Right forelimb (tissue), 1 donor: ENCODE measurements at places on chromosomes 16 and 17.

DNA sequence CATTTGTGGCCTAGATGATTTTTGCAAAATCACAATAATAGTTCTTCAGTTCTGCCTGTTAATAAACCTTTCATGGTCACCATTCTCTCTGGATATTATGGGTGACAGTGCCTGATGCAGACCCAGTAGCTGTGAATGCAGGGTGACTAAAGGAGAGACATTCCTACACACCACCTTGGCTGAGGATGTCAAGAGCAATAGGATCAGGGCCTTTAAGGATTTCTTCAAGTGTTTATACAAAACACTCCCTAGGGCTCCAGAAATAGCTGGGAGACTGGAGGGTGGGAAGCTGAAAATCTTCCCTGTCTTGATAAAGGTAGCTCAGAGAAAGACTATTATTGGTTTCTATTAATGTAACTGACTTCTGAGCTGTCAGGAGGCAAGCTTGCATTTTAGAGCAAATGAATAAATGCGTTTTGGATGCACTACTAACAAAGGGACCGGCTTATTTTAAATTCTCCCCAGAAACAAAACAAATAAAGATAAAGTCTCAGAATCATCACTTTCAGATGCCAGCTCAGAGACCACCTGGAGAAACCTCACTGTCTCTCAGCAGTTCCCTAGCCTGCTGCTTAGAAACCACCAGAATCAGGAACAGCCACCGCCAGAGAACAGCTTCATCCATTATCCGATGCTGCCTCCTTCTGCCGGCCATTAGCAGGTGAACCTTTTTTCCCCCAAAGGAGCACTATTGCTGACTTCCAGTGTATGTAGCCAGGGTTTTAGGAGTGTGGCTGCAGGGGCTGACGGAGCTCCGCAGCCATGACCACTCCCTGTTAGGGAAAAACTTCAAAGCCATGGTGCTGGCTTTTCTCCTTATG is 171.4 kb upstream of the DYNLRB2 start:
- DNase-seq, result peak; percentile 69

DNA sequence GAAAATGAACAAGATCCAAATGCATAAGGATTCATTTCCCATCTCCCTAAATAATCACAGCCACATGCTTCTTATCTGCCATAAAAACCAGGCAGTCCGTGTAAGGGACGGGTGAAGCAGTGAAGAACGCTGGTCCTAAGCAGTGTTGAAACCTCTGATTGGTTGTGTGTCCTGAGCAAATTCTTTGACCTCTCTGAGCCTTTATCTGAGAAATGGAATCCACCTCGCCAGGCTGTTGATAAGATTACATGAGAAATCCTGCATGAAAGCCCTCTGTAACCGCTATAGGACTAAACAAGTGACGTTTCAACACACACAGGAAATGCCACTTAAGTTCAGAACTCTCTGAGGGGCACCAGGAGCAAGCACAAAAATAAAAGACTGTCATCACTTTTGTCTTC is 26.8 kb downstream of the GAS7 start:
- no peak for DNase-seq

GRCh38 chr16:89119661-89120141 is 26.0 kb downstream of the ACSF3 start:
- DNase-seq, result no peak

GRCh38 chr17:22600644-22601298 is 908.4 kb downstream of the KCNJ18 start:
- no peak for DNase-seq

GRCh38 chr17:38702916-38703741 is 1.9 kb upstream of the MLLT6 start:
- DNase-seq, result no peak

DNA sequence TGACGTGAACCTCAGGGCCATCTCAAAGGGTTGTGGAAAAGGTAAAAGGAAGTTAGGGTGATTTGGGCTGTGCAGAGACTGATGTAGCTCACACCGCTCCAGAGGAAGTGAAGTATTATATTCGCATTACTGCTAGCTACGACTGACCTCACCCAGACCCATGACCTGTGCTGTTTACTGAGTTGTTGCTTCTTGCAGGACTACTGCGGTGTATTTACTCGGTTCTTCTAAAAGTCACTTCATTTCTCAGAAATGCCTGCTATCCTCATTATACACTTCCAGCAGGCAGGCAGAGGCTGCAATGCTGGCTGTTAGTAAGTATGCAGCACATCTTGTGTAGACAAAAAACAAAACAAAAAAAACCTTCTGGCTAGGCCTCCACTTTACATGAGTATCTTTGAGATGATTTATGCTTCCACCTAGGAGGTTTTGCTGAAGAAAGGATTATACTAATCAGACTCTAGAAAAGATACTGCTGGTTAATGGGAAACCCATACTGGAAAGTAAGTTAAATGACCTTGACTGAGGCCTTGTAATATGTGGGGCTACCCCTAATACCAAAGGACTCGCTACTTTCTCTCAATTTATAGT is 76.0 kb downstream of the CREBBP start:
- DNase-seq, result no peak

DNA sequence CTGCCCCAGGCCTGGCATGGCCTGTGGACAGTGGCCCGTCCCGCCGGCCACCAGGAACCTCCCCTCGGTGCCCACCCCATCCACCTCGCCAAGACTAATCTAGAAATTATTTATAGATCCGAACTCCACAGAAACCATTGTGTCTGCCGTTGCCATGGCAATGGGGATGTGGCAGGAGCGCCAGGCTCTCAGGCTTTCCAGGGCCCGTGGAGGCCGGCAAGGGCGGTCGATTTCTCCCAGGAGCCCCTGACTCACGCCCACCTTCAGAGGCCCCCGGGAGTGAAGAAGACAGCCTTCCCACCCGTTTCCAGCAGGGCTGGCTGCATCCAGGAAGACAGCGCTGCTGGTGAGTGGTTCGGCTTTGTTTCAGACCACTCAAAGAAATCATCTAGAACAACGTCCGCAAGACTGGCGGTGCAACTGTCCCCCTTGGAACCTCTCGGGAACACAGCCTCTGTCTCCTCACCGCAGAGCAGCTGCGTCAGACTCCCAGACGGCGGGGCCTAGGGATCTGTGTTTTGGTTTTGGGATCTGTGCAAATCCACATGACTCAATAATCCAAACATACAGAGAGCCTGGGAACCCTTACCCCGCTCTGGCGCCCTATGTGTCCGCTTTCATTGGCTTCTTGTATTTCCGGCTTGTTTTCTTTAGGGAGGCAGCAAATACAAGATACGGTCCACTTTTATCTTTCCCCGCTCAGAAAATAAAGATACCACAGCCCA is 48.5 kb upstream of the ZCCHC14 start:
- DNase-seq, result no peak

DNA sequence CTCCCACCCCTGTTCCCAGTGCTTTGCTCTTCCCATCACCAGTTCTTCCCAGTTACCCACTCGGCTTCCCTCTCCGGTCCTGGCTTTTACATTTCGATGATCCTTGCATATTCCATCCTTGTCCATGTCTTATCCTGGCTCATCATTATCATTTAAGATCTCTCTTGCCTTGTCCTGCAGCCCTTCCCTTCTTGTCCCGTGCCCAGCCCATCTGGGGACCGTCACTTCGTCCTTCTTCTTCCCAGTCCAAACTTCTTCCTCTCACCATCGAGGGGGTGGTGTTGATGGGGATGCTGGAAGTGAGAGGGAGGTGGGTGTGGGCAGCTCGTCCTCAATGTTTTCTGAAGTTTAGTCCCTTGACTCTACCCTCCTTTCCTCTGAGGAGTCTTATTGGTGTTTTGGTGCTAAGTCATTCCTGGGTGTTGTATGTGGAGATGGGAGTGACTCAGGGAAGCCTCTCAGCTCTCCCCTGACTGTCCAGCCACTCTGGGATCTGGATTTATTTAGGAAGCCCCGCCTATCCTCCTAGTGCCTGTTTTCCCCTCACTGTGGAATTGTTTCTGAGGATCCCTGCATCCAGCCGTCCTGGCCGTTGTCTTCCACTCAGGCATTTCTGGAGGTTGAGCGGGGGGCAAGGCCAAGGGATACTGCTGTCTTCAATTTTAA is 975 bp downstream of the SNX29 start:
- no peak for DNase-seq

DNA sequence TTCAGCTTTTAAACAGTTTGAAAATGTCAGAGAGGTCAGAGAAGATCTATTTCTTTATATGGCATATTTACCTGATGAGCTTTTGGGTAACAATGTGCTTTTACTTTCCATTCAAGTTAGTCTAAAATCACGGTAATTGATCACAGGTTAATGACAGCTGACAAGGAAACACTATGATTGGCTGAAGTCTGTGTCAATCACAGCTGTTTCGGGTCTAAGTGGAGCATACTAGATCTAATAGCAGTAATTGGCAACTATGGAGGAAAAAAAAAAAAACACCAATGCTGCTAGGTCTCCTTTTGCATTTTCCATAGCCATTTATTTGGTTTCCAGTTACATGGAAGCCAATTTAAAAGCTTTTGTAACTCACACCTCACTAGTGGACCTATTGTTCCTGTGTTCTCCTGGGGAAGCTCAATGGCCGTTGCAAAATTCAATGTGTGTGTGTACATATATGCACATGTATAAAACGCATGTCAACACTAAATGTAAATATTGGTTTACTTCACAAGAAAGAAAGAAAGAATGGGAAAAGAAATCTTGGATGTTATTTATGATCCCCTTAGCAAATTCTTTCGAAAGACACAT is 568.3 kb upstream of the ZFHX3 start:
- no peak for DNase-seq

DNA sequence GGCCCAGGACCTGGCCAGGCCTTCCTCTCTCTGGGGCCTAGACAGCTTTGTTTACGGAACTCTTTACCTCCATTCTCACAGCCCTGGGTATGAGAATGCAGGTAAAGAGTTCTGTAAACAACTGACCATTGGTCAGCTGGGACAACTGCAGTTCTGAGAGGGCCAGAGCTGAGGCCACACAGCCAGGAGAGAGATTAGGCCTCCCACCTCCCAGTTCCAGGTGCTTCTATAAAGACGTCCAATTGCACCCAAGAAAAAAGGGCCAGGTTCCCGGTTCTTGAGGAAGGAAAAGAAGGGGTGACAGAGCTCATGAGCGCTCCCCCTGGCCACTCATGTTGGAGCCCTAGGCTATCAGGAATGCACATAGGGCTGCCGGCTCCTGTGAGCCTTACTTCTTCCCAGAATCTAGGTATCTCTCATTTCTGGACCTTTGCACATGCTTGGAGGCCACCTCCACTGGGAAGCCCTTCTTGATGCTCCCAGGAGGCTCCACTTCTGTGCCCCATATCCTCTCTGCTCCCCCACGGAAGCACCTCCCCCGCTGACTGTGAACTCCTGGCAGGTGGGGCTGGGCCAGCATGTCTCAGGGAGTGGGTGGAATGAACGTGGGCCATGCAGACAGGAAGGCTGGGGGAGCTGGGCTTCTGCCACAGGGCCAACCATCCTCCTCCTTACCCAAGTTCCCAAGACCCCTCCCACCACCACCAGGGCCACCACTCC is 13.1 kb downstream of the CNGB1 start:
- DNase-seq, result no peak

- DNase-seq, result no peak
Observed at GRCh38 chr17:6633263-6633662, 7.2 kb downstream of the KIAA0753 start.
